Stimulated activated CD4-positive, alpha-beta T cell treated with anti-CD3 and anti-CD28 coated beads, Interleukin-12 subunit alpha, Interleukin-12 subunit beta, amount 100 ng/mL, for 48 hours (primary cell): ENCODE measurements at places on chromosomes 1 and 21.
A peak's percentile ranks its signal among the peaks of the same experiment; 100 is the strongest.

GRCh38 chr1:163876546-163876945 lies 554.8 kb downstream of the NUF2 start:
- no peak for DNase-seq

- no peak for DNase-seq
Observed at GRCh38 chr1:21341517-21342078, 51.3 kb upstream of the ECE1 start.

DNA sequence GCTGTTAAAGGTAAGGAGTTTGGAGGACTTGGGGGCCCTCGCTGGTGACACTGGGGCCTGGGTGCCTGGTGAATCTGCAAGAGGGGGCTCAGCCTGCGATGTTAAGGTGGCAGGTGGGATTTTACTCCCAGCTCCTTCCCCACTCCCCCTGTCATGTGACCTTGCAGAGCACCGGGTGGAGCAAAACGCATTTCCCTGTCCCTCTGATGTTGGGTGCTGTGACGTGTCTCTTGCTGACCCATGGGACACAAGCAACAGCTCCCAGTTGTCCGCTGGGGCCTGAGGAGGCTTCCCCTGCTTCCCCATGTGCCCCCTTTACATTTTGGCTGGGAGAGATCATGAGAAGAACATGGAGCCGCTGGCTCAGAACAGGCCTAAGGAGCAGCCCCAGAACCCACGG lies 319.0 kb downstream of the MATN1 start:
- DNase-seq: no peak

- DNase-seq: no peak
Observed at GRCh38 chr1:33072707-33073106, 8.2 kb upstream of the AZIN2 start.

GRCh38 chr1:62082456-62083363 lies 111.9 kb upstream of the L1TD1 start:
- DNase-seq: peak; percentile 15

DNA sequence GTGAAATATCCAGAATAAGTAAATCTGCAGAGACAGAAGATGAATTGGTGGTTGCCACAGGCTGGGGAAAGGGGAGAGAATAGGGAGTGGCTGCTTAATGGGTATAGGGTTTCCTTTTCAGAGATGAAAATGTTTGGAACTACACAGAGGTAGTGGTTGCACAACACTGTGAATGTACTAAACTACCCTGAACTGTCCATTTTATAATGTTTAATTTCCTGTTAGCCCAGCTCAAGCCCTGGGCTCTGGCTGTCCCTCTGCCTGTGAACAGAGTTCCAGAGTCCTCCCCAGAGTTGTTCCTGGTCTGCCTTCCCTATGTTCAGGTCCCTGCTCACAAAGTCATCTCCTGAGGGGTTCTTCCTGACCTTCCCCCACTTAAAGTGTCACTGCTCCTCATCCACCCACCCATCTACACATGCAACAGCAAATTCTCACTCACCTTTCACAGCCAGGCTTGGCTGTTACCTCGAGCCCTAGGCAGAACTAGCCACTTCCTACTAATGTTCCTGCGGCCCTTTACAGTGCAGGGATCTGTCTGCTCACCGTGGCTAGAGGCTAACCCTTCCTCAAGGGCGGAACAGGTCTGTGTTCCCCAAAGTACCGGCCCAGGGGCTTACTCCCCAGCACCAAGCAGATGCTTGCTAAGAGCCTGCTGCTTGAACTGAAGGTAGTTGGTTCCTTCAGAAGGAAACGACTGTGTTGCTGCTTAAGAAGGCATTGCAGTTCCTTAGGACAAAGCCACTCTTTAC lies 22.4 kb downstream of the DHCR24 start:
- DNase-seq: no peak

GRCh38 chr21:39048574-39048973 lies 134.7 kb downstream of the PSMG1 start:
- no peak for DNase-seq

DNA sequence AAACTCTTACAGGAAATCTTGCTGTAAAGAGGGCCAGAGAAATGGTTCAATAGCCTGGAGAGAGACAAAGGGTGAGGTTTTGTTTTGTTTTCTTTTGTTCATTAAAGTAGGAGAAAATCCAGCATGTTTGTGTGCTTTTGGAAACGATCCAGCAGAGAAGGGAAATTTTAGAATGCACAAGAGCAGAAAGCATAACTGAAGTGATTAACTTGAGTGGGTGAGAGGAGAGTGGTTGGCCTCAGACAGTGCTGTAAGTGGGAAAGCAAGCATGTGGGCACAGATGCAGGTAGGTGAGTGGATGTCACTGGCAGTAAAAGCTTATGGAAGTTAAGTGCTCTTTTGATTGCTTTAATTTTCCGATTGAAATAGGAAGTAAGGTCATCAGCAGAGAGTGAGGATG lies 50.2 kb downstream of the EEIG2 start:
- no peak for DNase-seq

- no peak for DNase-seq
Observed at GRCh38 chr1:204945565-204945977, 74.9 kb downstream of the NFASC start.

- peak; percentile 44 for DNase-seq
Observed at GRCh38 chr1:180632326-180633056, 669 bp downstream of the XPR1 start.

DNA sequence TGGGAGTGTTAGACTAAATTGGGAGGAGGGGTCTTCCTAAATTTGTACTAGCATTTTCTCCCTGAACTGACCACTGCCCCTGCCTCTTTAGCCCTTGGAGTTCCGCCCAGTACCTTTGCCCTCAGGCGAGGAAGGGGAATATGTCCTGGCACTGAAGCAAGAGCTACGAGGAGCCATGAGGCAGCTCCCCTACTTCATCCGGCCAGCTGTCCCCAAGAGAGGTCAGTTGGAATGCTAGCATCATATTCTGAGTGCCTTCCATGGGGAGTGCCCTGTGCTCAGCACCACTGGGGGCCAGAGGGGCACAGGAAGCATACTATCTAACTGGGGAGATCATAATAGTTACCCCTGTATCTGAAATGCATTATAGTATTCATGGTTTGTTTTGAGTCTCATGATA lies 10.7 kb downstream of the POLR3GL start:
- DNase-seq: no peak

GRCh38 chr21:14284481-14284880 lies 68.5 kb downstream of the RBM11 start:
- DNase-seq: no peak

DNA sequence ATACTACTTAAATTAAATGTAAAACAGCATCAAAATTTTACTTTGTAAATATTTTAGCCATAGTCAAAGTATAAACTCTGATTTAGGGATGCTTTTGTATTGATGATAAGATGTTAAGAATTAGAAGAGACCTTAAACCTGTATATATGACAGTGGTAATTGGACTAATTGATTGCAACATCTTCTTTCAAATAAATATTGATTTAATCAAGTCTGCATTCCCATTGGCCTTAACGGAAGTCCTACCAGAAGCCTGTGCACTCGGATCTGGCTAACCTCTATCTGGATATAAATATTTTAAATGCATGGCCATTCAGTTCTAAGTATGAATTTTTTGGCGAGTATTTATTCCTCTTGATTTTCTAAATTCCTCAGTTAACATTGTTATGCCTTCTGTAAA lies 856.1 kb downstream of the USP25 start:
- no peak for DNase-seq

DNA sequence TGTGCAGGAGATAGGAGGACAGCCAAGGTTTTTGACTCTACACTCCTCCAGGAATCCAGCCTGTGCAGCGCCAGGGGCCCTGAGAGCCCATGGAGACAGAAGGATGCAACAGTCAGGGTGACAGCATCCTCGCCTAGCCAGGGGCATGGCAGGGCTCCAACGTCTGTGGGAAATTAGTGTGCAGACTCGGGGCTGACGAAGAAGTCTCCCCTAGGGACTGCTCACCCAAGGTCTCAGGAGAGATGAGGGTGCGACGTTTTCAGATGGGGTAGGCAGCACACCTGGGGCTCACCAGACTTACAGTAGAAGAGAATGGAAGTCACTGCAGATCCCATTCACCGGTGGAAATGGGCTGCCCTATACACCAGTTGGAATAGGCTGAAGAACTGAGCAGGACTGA lies 241.7 kb downstream of the SETD4 start:
- DNase-seq: no peak

GRCh38 chr21:35699361-35699760 lies 361.0 kb downstream of the SETD4 start:
- no peak for DNase-seq

GRCh38 chr1:32870615-32871363 lies at the start of gene FNDC5:
TSS of gene FNDC5 (minus strand) at chr1:32870912.
- DNase-seq: no peak

DNA sequence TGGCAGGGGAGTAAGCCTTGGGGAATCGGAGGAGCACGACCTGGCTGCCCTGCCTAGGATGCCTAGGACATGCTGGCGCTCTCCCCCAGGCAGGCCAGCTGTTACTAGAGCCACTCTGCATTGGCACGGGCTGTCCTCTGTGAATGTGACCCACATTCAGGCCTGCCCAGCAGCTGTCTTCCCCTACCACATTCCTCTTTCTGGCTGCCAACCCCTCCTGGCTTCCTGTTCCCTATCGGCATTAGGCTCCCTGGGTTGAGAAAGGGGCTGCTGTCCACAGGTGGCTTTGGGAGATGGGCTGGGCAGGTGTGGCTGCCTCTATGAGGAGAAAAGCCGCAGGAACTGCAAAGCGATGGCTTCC lies 2.3 kb upstream of the NFASC start:
- DNase-seq: no peak

GRCh38 chr1:230047114-230047865 lies 19.7 kb upstream of the GALNT2 start:
- no peak for DNase-seq

GRCh38 chr1:228238461-228238860 lies 30.6 kb downstream of the OBSCN start:
- no peak for DNase-seq

DNA sequence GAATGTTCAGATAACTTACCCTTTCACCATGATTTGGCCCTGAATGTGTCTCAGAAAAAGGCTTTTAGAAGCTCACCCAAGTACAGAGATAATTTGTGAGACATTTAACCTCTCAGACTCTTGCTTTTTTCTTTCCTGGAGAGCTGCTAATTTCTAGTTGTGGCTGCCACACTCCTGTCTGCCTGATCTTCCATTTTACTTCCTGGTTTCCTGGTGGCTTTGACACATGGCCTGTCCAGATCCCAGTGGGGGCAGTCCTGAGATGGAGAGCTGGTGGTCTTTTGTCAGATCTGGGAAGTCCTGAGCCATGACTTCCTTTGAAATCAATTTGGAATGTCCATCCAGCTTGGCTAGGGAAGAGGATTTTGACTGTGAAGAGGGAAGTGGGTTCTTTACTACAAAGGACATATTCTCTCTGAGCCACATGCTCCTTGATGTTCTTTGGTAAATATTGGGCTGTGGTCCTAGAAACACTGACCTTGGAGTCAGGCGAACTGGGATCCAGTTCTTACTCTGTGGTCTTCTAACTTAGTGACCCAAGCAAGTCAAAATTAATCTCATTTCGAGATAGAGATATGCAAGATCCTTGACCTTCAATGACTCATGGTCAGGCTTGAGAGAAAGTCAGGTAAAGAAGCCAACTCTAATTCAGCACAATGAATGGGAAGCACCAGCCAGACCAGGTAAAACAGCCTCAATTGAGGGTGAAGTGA lies 78.0 kb upstream of the HSD17B7 start:
- no peak for DNase-seq

- no peak for DNase-seq
Observed at GRCh38 chr1:36517011-36517771, 34.5 kb upstream of the CSF3R start.

- DNase-seq: no peak
Observed at GRCh38 chr1:203701606-203702005, 63.4 kb upstream of the LAX1 start.

GRCh38 chr21:25375675-25376074 lies 231.6 kb downstream of the MRPL39 start:
- no peak for DNase-seq

GRCh38 chr1:194309269-194309668 lies 1122.9 kb upstream of the B3GALT2 start:
- no peak for DNase-seq

- no peak for DNase-seq
Observed at GRCh38 chr21:31577271-31577670, 82.2 kb upstream of the SOD1 start.

DNA sequence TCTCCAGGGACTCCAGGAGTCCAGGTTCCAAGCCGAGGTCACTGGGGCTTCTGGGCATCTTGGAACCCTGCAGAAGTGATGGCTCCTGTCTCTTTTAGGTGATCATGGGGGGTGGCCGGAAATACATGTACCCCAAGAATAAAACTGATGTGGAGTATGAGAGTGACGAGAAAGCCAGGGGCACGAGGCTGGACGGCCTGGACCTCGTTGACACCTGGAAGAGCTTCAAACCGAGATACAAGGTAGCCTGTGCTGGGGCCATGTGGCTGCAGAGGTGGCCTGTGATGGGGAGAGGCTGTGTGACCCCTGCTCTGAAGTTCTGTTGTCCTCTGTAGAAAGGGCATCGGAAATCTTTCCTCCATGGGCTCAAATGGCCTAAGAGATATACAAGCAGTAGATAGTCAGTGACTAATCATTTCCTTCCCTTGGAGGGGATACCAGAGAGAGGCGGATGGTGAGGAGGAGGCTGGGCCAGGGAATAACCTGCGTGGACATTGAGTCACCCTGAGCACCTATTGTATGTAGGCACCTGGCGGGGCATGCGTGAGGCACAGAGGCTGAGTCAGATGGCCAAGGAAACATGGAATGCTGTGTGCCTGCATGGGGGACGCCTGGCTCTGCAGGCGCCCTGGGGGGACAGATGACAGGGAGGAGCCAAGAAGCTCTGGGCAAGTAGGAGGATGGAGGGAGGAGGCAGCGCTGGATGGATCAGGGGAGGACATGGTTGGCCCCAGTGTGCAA lies 59.0 kb downstream of the ALPL start:
- DNase-seq: no peak

GRCh38 chr21:32162727-32163320 lies 116.0 kb downstream of the MIS18A start:
- DNase-seq: no peak

- DNase-seq: no peak
Observed at GRCh38 chr21:31220575-31220974, 123.5 kb downstream of the TIAM1 start.

- no peak for DNase-seq
Observed at GRCh38 chr1:219621047-219621786, 8.3 kb upstream of the ZC3H11B start.

DNA sequence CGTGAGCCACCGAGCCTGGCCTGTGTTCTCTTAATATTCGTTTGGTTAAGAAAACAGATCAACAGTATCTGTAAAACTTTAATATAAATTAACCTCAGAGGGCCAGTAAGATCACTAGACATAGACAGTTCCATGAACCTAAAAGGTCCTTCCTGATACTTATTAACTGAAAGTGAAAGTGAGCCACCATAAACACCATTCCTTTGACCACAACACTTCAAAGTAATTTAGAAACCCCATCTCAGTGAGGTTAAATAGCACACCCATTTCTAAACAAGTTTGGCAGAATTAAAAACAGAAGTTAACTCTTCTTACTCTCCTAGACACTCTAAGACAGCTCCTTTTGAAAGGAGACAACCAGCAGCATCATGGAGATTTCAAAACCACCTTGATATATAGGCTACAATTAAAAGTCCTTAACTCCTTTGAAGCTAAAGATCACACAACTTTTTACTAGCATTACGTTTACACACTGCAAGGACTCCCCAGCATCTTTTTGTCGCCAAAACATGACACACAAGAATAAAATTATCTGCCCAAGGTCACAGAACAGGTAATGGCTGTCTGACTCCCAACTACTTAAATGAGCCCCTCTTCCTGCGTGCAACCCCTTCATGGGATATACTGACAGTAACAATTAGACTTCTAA lies 2.2 kb downstream of the RNF19B start:
- DNase-seq: no peak

- no peak for DNase-seq
Observed at GRCh38 chr1:4307468-4307845, 347.0 kb upstream of the AJAP1 start.
